ENCODE measurements at places on chromosomes 6 and 20. TPM values are rescaled to one million over a fixed set of nuclear protein-coding genes. Genes with fewer than 3 reads are reported as not detected.

DNA sequence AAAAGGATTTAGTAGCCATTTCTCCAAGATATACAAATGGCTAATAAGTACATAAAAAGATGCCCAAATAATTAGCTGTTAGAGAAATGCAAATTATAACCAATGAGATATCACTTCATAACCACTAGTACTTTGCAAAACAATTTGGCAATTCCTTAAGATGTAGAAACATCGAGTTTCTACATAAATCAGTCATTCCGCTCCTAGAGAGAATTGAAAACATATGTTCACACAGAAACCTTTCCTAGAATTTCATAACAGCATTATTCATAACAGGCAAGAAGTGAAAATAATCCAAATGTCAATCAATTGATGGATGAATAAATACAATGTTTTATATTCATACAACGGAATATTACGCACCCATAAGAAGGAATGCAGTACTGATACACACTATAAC is 20.5 kb upstream of the NT5E start:
- DNase-seq: no peak

- no peak for DNase-seq
Observed at GRCh38 chr6:38215225-38215624, 395.7 kb downstream of the ZFAND3 start.

POM121L2 gene
- total RNA-seq: 0.10 TPM

CCN6 gene
- not detected for total RNA-seq

DNA sequence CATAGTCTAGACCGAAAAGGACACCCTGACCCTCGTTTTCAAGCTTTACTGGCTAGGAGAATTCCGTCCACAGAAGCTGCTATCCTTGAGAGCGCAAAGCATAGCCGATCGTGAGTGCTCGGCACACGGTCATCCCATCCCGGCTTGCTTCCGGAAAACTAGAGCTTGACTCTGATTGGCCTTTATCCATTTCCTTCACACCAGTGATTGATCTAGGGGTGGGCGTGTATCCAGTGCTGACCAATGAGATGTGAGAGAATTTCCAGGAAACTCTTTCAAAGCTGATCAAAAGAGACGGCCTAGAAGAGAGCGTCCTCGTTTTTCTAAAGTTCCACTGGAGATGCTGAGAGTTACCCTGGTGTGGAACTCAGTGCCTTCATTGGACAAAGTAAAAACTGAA is 41.0 kb upstream of the NFATC2 start:
- DNase-seq: no peak

DNA sequence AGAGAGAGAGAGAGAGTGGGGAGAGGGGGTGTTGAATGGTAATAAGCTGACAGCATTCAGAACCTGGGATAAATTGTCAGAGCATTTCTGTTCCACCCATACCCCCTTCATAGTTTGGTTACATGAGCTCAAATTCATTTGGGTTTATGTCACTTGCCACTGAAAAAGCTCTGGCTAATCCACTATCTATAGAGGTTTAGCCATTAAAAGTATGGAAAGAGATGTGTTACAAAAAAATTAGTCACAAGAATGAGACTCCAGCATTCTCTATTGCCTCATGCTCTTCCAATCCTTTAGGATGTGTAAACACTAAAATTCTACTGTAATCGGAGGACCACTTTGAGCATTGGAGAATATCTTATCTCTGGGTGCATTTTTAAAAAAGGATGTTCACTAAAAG is 297.6 kb upstream of the TCF21 start:
- DNase-seq: no peak

RIMS4 gene
- total RNA-seq: 3.6 TPM

DNA sequence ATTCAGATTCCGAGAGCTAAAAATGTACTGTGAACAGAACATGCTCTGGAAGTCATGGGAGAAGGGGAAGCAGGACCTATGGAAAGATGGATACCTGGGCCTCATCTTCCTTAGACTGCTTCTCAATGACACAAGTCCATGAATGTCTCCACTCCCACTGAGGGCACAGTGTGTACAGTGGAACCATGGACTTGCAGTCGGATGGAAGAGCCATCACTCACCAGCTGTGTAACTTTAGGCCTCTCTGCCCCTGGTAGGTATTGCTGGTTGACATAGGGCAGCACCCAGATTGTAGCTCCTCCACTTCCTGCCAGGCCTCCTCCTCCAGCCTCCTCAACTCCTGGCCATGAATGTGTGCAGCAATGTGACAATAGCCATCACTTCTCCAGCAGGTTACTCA is 52.5 kb downstream of the MAFB start:
- DNase-seq: peak; percentile 7

GRCh38 chr20:43863821-43864544 is 50.7 kb upstream of the TOX2 start:
- DNase-seq: no peak

All from type B pancreatic cell (in vitro differentiated cells).